ENCODE measurements at places on chromosomes 13 and 19. TPM values are rescaled to one million over a fixed set of nuclear protein-coding genes. Genes with fewer than 3 reads are reported as not detected.

DNA sequence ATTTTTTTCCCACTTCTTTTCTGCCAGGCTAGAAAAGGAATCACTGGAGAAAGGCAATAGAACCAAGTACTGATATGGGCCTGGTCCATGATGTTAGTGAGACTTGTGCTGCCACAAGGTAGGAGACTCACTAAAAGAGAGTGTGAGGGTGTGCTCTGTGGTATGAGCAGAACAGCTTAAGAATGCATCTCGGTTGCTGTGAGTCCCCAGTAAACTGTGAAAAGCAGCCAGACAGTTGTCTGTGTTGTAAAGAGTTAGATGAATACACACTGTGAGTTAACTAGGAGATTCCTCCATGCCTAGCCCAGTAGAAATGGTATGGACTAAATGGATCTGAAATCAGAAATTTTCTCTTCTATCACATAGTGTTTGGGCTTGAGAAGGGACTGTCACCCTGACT lies 1177.3 kb upstream of the MIR17HG start:
- no peak for DNase-seq

- no peak for DNase-seq
These were observed 9.1 kb upstream of the SHISA7 start for GRCh38 chr19:55451965-55452748.

GRCh38 chr19:27780367-27781075 lies 1432.4 kb downstream of the UQCRFS1 start:
- DNase-seq, result no peak

GRCh38 chr13:71774863-71775262 lies 92.1 kb downstream of the DACH1 start:
- DNase-seq, result no peak

Gene KLK2
- total RNA-seq, result not detected

Gene TMPRSS9
- total RNA-seq, result not detected
